Mucosa of gallbladder (tissue), 1 donor: ENCODE measurements at places on chromosomes 4 and X. TPM values are rescaled to one million over a fixed set of nuclear protein-coding genes. Genes with fewer than 3 reads are reported as not detected.

GRCh38 chr4:141567326-141567915, 69.0 kb upstream of the IL15 start:
- no peak for DNase-seq

DNA sequence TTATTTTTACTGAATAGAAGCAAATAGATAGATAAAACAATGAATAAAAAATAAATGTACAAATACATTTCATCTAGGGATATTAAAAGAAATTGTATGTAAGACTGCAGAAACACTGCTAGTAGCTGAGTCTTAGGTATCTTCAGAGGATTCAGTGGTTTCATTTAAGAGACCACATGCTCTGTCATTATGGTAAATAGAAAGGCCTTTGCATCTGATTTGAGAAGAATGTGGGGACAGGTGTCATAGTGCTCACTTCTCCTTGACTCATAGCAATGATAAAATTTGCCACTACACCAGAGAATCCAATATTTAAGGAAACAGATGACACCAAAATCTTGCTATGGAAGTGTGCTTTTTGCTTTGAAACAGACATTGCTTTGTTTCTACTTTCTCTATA, 59.8 kb upstream of the PPP1R2C start:
- DNase-seq: no peak

GRCh38 chrX:108285356-108285755, 152.9 kb downstream of the COL4A6 start:
- DNase-seq: no peak

DNA sequence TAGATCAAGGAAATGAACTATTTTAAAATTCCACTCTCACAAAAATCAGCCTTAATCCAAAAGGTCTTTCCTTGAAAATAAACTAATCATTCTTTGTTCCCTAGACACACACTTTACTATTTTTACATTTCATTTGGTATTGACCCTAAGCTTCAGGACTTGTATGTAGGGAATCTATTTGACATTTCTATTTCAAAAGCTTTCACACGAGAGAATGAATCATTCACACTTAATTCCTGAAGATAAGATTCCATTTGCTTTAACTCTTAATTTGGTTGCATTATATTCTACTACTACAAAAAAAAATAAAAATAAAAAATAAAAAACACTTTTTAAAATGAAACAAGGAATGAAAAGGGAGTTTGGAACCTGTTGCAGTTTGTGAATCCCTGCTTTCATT, 43.7 kb downstream of the EDNRA start:
- no peak for DNase-seq

DNA sequence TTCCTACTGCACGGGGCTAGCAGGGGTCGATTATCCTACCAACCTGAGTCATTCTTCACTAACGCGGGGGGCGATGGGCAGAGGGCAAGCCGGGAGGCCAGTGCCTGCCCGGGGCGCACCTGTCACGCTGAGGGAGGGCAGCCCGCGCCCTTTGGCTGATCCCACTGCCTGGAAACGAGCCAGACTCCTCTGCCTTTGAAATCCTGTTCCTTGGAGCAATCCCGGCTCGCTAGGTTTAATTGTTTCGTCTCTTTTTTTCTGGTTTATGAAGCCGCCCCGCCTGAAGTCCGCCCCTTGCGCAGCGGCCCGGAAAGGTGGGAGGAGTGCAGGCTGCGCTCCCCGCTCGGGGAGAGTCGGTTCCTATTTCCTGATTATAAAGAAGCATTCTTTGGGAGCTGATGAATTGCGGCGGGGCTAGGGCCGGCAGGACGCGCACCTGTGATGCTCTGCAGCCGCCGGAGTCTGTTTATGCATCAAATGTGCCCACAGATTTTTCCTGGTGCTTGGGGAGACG, 484.2 kb downstream of the BCOR start:
- DNase-seq: no peak

DNA sequence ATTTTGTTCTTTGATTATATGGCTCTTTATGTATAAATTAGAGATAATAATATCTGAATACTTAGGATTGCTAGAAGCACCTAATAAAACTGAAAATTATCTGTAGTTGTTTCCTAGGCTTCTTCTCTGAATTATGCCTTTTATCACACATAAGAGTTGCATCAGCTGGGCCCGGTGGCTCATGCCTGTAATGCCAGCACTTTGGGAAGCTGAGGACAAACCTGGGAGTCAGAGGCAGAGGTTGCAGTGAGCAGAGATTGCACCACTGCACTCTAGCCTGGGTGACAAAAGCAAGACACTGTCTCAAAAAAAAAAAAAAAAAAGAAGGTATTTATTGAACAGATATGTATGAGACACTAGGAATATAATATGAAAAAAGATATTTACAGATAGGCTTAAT, 773.5 kb upstream of the AGA start:
- DNase-seq: no peak

DNA sequence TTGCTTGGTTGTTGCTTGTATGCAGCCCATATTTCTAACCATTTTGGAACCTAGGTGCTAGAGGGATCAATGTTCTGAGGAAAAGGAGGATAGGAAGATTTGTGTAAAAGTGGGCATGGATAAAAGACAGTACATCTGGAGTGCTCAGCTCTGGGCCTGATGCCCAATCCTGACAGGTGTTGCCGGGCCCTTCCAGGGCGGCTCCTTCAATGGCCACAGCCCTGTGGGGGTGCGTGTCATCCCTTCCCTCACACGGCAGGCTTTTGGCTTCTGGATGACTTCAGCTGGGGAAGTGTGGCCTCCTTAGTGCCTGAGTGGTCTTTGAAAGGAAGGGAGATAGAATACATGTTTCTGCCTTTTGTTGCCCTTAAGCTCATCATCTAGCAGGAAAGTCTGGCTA, 47.2 kb downstream of the NELFA start:
- no peak for DNase-seq

- no peak for DNase-seq
Observed at GRCh38 chrX:65690057-65690855, 22.8 kb downstream of the MSN start.

- no peak for DNase-seq
Observed at GRCh38 chr4:41436419-41436818, 101.5 kb upstream of the LIMCH1 start.

DNA sequence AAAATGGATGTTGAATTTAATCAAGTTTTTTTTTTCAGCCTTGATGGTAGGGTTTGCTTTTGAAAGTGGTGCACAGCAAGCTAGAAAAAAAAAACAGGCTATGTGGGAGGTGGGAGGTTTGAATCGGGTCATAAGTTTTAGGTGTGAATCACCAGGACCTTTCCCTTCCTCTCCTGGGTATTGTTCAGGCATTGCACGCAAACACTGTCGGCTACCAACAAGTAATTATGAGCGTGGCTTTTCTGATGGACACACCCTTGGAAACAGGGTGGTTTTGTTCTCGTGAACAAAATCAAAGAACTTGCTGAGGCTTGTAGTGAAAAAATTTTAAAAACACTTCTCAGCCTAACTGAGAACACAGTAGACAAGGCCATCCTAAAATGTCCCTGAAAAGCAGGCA, 18.1 kb downstream of the PIR start:
- DNase-seq: no peak

DNA sequence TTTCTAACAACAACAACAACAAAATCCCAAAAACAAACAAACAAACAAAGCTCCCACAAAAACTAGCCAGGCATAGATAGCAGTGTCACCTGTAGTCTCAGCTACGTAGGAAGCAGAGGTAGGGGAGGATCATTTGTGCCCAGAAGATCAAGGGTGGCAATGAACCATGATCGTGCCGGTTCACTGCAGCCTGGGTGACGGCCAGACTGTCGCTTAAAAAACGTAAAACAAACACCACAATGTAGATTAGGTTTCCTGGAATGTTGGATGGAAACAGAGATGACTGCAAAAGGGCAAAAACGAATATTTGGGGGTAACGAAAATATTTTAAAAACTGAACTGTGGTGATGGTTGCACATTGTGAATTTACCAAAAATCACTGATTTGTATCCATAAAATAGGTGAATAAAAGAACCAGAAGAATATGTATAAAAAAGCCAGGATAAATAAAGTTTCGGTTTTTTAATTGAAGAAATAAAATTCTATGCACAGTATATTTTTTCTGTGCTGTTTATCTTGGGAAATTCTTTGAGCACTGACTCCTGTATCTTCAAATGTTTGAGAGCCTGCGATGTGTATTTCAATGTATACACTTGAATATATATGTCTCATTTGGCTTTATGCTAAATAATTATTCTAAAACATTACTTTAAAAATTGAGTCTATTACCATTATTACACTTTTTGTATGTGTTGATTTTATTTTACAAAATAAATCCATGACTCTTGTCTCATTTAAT, 1477.0 kb downstream of the PCDH7 start:
- no peak for DNase-seq

TEX13D gene
- not detected for total RNA-seq

ANOS1 gene
- total RNA-seq: 2.9 TPM

SORBS2 gene
- 184 TPM for total RNA-seq

HNRNPH2 gene
- 62.1 TPM for total RNA-seq

FHDC1 gene
- 23.6 TPM for total RNA-seq

TMLHE gene
- 20.1 TPM for total RNA-seq

ZCCHC12 gene
- 0.20 TPM for total RNA-seq

TCP11X2 gene
- 0.17 TPM for total RNA-seq
